Right atrium auricular region (tissue), 2 donors: ENCODE measurements at places on chromosomes 1 and 21.
A peak's percentile ranks its signal among the peaks of the same experiment; 100 is the strongest.

- no peak for DNase-seq
Measured at GRCh38 chr1:156120318-156120717, 5.8 kb downstream of the LMNA start.

DNA sequence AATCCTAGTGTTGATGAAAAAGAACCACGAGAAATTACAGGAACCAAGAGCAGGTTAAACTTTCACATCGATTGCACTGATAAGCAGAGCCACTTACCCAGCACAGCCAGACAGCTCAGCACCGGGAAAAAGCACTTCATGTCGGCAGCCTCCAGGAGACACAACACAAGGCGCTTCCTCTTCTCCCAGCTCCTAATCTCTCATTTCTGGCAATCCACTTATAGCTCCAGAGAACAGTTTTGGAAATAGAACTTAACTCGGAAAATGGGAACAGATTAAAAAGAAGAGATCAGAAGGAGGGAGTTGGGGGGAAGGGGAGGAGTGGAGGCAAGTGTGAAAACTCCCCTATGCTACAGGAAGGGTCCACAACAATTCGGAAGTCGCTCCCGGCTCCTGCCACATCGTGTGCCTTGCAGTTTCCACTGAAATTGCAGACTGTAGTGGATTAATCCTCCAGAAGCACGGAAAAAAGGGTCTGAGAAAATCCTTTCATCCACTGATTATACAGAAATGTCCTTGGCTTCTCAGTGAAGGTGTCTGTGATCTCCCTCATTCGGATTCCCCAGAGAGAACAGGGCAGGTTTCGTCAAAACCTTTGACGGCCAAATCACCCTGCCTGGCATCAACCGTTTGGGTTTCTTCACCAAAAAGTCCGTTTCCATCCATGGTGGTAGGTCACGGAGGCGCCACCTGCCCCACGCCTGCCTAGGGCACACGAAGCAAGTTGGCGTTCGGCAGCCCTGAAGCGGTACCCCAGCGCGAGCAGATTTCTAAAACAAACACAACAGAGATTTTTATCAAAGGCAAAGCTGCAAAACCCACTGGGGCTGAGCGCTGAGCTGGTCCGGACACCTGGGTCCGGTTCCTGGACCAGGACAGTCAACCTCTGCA, 1.1 kb downstream of the IGSF3 start:
- DNase-seq: no peak

DNA sequence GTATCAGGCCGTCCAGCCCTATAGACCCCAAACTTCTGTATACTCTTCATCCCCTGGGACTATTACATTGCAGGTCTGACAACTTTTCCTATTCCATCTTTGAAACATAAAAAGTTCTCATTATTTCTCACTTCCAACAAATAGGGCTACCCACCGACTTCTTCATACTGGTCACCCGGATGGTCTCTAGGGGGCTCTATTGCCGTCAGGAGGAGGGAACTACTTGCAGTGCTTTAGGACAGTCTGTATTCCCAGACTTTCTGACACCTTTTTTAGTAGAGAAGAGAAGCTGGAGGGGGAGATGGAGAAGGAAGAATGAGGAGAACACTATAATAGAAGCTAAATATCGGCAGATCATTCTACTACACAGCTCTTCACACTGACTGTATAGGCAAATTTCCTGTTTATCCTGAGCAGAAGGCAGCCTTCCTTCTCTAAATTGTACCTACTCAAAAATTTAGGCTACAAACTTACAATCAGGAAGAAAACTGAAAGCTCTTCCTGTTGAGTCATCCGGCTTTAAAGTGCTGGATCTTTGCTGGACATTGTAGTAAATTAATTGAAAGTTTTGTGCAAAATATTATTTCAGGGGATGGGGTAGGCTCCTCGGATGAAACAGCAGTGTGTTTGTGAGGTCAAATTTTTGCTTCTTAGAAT, 54.6 kb downstream of the CDC7 start:
- DNase-seq: peak; percentile 28

GRCh38 chr1:224321706-224322105, 8.3 kb downstream of the NVL start:
- no peak for DNase-seq

DNA sequence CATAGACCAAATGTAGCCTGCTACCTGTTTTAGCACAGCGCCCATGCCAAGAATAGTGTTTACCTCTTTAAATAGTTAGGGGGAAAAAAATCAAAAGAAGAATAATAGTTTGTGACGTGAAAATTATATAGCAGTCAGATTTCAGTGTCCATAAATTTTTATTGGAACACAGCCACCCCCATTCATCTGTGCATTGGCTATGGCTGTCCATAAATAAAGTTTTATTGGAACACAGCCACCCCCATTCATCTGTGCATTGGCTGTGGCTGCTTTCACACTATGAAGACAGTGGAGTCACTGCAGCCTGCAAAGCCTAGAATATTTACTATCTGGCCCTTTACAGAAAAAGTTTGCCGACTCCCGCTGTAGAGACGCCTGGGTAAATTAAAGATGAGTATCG, 20.9 kb downstream of the EPHX1 start:
- no peak for DNase-seq

DNA sequence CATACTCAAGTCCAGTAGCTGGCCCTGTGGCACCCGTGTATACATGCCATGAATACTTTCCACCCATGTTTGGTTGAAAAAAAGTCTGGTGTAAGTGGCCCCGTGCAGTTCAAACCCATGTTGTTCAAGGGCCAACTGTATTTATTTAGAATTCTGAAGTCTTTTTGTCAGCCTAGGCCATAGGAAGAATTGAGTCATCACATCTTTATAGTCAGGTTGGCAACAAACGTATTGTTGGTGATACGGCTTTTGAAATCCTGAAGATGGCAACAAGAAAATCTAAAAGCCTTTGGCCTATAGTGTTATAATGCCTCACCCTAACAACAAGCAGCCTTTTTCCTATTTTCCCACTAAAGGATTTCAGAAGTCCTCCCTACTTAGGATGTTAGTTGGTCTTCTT, 363.6 kb downstream of the PLPP3 start:
- no peak for DNase-seq

GRCh38 chr1:51203121-51203873, 32.8 kb upstream of the RNF11 start:
- no peak for DNase-seq

DNA sequence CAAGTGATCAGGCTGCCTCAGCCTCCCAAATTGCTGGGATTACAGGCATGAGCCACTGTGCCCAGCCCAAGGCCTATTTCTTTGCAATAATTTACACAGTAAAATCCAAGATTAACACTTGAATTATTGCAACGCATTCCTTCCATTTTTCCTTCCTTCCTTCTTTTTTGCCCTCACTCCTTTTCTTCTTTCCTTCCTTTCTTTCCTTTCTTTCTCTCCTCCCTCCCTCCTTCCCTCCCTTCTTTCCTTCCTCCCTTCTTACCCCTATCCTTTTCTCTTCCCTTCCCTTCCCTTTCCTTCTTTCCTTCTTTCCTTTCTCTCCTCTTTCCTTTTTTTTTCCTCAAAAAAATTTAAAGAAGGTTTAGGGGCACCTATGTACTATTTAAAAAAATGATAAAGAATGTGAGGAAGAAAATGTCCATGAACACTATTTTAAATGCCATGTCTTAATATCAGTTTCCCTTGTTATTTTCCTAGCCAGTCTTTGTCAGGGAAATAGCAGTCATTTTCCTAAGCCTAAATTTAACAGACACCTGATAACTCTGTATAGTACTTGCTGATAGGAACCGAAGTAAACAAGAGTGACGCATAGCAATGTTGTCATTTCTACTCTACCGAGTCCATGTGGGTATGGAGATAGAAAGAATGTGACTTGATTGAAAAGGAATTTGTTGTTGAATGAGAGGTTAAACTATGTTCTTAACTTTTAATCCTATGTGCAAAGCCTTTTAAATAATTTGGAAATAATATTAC, 79.8 kb upstream of the HMCN1 start:
- no peak for DNase-seq

GRCh38 chr1:153799016-153799415, 23.8 kb downstream of the SLC27A3 start:
- DNase-seq: no peak

DNA sequence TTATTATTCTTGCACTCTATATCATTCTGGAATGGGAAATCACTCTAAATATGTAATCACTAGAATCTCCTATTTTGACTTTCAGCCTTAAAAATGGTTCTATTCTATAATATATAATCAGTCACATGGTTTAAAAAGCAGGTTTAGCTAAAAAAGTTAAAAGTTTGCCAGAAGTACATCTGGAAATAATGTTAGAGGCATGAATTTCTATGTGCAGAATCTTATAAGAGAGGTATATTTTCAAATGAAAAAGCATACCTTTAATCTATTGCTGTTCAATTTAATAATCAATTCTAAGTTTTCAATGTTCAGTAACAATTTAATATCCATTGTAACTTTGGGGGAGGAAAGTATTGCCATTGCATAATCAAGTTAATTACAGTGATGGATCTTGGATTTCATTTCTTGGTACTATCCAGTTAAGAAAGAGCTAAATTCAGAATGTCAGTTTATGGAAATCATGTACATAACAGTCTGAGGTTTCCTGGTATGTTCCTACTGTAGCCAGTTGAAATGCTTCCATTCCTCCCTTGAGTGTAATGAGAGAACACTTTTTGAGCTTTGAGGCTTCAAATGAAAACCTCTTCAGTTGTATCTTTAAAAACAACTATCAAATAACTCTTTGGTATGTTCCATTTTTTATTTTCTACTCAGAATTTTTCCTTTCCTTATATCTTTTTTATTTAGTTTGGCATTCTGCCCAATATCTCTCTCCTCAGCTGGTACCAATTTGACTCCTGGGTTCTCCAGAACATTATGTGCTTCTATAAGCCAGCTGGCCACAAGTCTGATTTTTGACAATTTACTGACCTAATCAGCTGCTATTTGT, 175.7 kb upstream of the COL11A1 start:
- no peak for DNase-seq

- DNase-seq: peak; percentile 90
Measured at GRCh38 chr21:27700974-27701614, 734.2 kb upstream of the ADAMTS5 start.

- DNase-seq: peak; percentile 64
Measured at GRCh38 chr1:167601442-167602383, 28.3 kb upstream of the RCSD1 start.

DNA sequence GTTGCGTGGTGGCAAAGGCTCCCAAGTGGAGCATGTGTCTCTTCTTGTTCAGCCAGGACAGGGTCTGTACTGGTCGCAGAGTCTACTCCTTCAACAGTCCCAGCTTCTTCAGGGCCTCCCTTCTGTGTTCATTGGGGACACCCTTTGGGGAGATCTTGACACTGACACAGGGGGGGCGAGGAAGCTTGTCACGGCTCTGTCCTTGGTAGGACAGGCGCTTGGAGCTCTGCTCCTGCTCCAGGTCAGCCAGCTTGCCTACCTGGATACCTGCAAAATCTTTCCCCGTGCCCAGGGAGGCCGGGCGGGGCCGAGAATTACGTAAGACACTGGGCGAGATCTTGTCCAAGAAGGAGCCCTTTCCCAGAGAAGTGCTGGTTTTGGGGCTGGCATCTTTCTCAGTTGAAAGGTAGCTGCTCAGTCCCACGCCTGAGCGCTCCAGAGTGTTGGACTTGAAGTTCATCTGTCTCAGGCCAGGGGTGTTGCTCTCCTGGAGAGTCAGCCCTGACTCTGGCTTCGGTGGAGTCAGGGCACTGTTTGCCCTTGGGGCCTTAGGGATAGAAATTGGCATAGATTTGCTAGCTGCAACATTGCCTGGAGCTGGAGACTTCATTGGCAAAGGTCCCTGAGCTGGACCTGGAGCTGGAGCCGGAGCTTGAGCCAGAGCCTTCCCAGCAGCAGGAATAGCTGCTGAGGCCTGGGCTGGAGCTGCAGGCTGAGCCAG, 10.5 kb downstream of the C1orf116 start:
- DNase-seq: no peak

DNA sequence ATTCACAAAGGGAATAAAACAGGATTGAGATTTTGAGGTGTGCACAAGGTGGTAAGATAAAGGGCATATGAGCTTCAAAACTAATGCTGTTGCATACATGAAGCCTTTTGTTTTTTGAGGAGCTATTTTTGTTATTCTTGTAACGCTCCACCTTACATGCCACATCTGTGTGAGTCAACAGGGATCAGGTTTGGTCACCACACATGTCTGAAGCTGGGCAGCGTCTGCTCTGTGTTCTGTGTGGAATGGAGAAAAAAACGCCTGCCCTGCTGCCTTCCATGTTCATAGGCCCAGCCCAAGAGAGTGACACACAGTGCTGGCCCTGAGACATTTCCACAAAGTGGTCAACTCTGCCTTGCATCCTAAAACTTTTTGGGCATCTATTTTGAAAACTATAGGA, 67.7 kb downstream of the MPZL1 start:
- no peak for DNase-seq

GRCh38 chr1:20405051-20405754, 80.8 kb downstream of the CAMK2N1 start:
- no peak for DNase-seq

GRCh38 chr1:15107058-15107687, 46.4 kb upstream of the TMEM51 start:
- DNase-seq: no peak

DNA sequence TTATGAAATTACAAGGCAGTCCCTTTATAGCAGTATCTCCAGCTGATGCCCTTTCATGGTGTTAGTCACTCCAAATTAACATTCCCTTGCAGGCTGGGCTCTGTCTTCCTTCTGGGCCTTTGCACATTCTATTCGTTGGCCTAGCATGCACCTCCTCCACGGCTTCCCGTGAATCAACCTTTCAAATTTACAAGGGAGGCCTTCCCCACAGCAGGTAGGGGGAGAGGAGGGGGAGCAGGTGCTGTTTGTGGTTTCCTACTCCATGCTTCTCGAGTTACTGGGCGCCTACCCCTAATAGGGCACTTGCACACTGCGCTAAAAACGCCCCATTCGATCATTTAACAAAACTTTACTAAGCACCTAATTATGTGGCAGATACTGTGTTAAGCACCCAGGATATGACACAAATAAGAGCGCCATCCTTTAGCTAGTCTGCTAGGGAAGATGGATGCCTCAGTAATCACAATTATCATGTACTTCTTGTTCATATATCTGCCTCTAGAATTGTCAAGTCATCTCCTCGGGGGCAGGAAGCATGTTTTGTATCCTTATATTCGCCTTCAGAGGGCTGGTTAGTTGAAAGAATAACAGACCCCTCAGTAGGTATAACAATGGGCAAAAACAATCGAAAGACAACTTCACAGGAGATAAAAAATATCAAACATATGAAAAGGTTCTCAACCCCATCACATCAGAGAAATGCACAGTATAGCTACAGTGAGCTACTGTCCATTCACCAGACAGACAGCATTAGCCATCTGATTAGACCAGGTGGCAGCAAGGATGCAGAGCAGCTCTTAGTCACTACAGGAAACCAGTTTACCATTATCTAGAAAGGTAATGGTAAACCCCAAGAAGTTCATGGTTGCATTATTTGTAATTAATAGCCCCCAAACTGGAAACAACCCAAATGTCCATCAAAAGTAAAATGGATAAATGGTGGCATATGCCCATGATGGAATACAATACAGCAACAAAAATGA, 1.7 kb upstream of the ADAR start:
- no peak for DNase-seq

DNA sequence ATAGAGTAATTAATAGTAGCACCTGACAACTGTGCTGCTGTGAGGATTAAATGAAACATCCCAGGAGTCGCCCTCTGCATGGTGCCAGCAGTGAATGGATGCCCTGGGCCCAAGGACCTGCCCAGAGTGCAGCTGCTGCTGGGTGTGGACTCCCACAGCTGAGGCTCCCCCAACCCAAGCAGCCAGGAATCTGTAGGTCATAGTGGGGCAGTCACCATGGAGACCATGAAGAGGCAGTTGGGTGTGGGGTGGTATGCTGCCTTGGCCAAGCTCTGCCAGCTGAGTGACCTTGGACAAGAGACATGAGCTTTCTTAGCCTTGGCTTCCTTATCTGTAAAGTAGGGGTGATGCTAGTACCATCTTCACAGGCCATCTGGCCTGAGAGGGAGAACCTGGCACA, 9.4 kb downstream of the OLIG2 start:
- no peak for DNase-seq
